ENCODE measurements at places on chromosomes 5 and 9.

DNA sequence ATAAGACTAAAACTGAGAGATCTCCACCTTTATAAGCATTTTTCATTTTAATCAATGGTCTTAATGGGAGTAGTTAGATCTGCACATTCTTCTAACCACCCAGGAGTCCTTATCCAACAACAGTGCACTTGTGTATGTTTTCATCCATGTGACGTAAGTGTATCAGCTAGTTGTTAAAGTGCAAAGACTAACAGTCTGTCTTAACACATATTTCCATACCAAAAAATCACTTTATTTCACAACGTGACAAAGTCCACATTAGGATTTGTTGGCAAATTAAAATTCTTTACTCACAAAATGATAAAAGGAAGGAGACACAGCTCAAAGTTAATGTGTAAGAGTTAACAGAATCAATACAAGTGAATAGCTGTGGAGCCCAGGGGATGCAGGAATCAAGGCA is 1.9 kb upstream of the SMC2 start:
- DNase-seq = no peak

DNA sequence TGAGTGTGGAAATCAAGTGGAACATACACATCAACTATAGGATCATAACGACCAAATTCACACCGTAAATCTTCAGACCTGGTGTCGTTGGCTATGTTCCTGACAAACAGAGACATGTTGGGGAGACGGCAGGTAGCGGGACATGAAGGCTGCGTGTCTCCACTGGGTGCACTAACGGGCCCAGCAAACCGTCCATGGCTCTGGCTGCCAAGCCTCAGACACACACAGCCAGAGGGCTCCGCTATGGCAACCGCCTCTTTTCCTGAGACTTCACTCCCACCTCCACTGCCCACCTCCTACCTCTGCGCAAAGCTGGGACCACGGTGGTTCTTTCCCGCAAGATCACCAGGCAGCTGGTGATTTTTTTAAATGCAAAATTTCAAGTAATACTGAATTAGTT is 16.3 kb downstream of the TMEM38B start:
- no peak for DNase-seq

GRCh38 chr9:20095430-20096092 is 306.7 kb upstream of the SLC24A2 start:
- no peak for DNase-seq

DNA sequence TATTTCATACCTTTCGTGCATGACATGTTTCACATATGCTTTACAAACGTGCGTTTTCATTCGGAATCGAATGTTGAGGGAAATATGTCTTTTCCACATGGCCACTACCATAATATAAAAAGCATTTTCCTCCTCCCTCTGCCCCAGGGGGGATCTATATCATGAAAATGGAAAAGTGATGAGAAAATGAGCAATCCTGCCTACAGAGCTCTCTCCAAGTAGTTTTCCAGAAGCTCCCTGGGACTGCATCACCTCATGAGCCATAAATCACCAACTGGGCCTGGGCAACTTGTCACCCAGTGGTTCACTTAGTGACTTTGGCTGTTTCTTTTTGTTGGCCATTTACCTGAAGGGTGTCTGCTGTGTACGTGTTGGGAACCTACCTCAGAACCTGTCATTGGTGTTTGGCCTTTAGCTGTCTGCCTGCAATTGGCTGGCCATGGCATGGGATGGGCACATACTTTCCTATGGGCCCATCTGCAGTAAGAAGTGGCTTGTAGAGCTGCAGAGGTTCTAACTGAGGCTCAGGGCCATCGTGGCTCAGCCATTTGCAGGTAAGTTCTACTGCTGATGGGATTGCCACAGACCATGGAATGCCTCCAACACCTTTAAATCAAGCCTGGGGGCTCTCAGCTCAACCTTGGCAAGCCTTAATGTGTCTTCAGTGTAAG is 9.5 kb upstream of the TIFAB start:
- no peak for DNase-seq

- DNase-seq = no peak
Observed at GRCh38 chr5:150153957-150154617, 1.6 kb downstream of the PDGFRB start.

All from T-helper 22 cell (primary cell).